Globus pallidus (tissue), 1 donor: ENCODE measurements at places on chromosomes 5 and 9.

DNA sequence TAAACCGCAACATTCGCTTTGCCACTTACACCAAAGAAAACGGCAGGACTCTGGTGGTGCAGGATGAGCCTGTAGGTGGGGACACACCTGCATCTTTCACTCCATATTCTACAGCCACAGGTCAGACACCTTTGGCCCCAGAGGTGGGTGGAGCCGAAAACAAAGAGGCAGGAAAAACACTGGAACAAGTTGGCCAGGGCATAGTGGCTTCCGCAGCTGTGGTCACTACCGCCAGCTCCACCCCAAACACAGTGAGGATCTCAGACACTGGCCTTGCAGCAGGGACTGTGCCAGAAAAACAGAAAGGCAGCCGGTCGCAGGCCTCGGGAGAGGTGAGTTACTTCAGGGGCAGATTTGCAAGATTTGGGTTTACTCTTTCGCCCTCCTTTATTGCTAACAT, 33.8 kb downstream of the KDM3B start:
- DNase-seq = peak; percentile 64

DNA sequence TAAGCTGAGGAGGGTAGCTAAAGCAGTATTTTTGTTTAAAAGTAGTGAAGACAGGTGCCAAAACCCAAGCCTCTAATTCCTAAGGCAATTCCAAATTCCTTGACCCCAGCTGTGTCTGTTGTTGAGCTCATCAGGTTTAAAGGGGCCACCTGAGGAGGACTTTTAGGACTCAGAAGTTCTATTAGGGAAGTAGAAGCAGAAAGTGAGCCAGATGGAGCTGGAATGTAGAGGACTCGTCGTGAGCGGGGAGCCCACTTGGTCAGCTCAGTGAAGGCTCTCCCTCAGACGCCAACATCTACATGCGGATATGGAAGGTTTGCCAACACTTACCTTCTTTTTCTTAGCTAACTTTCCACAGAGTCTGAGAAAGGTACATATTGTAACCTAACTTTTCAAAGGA, 102.8 kb downstream of the PLPPR1 start:
- DNase-seq = no peak

- DNase-seq = no peak
Measured at GRCh38 chr9:133199648-133200321, 9.3 kb downstream of the OBP2B start.

DNA sequence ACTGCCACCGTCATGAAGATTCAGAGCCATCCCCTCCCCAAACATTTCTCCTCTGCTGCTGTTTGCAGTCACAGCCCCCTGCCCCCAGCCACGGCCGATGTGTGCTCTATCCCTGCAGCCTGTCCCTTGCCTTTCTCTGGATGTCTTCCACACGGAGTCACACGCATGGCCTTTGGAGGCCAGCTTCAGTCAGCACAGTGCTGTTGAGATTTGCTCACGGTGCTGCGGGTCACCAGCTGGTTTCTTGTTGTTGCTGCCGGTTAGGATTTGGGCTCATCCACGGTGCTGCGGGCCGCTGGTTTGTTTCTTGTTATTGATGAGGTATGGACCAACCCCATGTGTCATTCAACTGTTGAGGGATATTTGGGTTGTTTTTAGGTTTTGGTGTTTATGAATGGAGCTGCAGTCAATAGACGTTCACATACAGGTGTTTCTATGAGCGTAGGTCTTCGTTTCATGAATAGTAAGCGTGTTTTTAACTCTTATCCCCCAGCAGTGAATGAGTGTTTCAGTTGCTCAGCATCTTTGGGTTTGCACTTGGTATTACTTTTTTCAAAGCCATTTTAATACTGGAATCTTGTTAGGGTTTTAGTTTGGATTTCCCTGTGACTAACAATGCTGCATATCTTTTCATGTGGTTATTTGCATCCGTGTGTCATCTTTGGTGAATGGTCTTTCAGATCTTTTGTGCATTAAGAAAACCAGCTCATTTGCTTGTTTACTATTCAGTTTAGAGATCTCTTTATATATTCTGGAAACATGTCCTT, 57.6 kb downstream of the AHRR start:
- DNase-seq = no peak
